ENCODE measurements at places on chromosomes 4 and X.

DNA sequence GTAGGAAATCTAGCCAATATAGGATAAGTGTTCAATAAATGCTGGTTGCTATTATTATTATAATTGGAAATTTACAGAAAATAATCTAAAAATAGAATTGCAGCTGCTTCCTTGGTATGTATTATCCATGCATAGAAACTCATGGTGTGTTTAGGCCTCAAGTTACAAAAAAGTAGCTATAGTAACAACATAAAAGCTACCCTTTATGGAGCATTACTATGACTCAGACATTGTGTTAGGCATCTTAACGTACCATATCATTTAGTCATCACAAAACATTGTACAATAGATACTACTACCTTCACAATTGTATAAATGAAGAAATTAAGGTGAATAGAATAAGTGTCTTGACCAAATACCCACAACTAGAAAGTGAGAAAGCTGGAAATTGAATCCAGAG is 126.9 kb upstream of the NRK start:
- DNase-seq = no peak

- no peak for DNase-seq
These were observed 1.3 kb downstream of the DHRSX start for GRCh38 chrX:2499507-2499906.

- DNase-seq = no peak
These were observed 364.5 kb downstream of the MAPK10 start for GRCh38 chr4:85995361-85995760.

DNA sequence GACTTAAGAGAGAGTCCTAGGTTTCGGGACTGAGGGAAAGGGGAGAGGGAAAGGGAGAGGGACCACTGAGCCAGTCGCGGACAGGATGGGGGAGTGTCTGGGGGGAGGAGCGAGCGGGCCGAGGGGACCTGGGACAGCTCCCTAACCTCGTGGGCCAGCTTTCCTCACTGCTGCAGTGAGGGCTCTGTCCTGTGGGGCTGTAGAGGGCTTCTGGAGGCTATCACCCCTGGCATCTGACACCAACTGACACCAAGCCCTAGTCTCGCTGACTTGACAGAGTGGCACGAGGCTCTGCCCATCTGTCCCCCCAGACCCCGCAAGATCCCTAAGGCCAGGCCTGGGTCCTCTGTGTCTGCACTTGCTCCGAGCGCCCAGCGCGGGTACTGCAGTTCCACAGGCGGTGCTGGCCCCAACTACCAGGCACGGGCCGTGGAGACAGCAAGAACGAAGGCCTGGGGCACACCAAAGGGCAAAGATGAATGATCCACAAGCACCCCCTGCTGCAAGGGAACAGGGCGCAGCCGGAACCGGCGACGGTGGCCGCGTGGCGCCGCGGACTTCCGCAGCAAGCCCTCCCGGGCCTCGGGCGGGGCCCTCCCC is 465 bp downstream of the HAUS7 start:
- DNase-seq = no peak

DNA sequence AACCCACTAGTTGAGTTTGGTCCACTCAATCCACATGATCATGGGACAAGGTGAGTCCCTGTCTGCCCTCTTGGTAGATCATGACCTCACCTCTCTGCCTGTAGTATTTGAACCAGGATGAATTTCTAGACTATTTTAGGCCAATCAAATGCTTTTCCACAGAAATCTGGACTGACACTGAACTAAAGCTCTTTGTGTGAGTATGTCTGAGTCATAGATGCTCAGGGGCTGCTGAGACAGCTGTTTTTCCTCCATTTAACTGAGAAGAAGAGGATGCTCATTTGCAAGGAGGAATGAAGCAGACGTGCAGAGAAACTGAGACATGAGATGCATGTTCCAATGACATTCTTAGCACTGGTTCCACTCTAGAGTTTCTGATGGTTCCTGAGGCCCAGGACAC is 77.3 kb upstream of the TMEM47 start:
- DNase-seq = no peak

- no peak for DNase-seq
These were observed 33.0 kb downstream of the NLRP2B start for GRCh38 chrX:57647020-57647419.

DNA sequence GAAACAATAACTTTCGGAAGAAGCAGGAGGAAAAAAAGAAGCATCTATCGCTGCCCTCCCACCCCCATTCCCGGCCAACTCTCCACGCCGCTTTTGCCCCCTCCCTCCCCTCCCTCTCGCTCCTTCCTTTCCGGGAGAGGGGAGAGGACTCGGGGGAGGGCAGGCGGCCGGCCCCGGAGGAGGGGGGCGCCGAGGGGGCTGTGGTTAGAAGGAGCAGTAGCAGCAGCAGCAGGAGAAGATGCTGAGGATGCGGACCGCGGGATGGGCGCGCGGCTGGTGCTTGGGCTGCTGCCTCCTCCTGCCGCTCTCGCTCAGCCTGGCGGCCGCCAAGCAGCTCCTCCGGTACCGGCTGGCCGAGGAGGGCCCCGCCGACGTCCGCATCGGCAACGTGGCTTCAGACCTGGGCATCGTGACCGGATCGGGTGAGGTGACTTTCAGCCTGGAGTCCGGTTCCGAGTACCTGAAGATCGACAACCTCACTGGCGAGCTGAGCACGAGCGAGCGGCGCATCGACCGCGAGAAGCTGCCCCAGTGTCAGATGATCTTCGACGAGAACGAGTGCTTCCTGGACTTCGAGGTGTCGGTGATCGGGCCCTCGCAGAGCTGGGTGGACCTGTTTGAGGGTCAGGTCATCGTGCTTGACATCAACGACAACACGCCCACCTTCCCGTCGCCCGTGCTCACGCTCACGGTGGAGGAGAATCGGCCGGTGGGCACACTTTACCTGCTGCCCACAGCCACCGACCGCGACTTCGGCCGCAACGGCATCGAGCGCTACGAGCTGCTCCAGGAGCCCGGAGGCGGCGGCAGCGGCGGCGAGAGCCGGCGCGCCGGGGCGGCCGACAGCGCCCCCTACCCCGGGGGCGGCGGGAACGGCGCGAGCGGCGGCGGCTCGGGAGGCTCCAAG is 1.3 kb downstream of the PCDH7 start:
- no peak for DNase-seq

DNA sequence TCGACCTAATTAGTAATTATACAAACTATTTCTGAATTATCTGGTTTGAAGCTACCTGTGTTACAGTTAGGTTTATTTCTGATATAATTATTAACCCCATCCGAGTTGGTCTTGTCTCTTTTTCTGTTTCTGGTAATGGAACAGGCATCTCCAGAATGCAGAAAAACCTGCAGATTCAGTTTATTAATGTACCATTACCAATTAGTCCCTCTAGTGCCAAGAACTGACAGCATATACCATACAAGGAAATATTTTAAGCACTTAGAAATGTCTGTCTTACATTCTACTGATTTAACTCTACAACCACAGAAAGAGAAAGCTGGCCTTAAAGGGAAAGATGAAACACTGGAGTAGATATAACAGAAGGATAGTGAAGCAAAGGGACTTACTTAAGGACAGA is 570.6 kb downstream of the CENPC start:
- DNase-seq = no peak

- DNase-seq = no peak
These were observed 882 bp downstream of the MRFAP1 start for GRCh38 chr4:6641164-6641970.

DNA sequence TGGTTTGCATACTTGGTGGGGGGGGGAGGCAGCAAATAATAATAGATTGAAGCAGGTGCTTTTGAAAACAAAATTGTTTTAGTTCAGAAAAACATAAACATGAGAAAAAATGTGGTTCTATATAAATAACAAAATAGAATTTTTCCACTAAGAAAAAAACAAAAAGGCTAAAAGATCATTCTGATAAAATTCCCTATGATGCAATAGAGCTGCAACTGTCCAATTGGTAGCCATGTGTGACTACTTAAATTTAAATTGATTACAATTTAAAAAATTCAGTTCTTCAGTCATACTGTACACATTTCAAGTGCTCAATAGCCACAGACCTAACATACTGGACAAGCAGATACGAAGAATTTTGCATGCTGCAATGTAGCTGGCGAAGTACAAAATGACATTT is 11.0 kb downstream of the TRMT10A start:
- DNase-seq = no peak

- DNase-seq = no peak
These were observed 11.9 kb upstream of the SEL1L3 start for GRCh38 chr4:25874655-25875054.

- DNase-seq = no peak
These were observed 4.0 kb downstream of the C4orf46 start for GRCh38 chr4:158667651-158668198.

GRCh38 chr4:127748957-127749356 is 18.8 kb downstream of the SLC25A31 start:
- no peak for DNase-seq

DNA sequence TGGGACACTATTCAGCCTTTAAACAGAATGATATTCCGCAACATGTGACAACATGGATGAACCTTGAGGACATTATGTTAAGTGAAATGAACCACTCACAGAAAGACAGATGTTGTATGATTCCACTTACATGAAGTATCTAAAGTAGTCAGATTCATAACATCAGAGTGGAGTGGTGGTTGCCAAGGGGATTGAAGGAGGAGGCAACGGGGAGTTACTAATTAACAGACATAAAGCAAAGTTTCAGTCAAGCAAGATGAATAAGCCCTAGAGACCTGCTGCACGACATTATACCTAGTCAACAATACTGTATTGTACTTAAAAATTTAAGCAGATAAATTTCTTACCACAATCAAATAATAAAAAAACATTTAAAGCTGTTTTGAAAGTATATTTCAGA is 105.0 kb upstream of the NR0B1 start:
- no peak for DNase-seq

DNA sequence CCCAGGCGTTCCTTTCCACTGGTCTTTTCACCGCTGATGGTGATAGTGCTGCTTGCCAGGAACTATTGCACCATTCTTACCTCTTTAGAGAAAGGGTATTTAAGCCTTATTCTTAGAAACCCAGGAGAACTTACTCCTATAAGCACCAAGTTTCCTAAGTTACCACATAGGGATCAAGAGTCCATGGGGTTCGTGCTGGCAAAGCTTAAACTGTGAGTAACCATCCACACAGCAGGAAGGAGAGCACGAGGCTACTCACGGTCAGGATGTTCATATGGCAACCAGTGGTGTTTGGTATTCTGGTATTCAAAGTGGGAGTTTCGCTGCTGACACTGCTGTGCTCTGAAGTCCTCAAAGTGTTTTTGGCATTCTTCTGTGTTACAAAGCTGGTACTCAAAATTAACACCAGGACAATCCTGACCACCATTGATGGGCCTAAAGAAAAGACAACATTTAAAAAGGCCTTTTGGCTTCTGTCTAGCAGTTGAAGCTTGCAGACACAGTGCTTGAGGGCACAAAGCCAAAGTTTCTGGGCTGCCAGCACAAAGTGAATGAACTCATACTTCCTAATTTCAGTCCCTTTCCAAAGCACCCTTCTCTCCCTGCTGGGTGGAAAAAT is 256.9 kb downstream of the ADAMTS3 start:
- DNase-seq = peak; percentile 91

DNA sequence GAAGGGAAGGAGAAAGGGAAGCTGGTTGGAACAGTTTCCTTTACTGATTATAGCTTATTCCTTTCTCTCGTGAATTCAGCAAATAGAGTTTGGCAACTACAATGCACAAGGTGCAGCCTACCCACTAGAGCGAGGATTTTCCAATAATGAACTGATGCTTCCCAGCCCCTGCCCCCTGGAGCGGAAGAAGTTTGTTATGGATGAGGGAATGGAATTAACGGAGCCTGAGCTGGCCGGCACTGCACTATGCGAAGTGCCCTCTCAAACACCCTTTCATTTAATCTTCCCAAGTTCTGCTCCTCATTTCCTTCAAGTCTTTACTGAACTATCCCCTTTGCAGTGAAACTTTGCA is 42.5 kb upstream of the CBR4 start:
- DNase-seq = no peak

DNA sequence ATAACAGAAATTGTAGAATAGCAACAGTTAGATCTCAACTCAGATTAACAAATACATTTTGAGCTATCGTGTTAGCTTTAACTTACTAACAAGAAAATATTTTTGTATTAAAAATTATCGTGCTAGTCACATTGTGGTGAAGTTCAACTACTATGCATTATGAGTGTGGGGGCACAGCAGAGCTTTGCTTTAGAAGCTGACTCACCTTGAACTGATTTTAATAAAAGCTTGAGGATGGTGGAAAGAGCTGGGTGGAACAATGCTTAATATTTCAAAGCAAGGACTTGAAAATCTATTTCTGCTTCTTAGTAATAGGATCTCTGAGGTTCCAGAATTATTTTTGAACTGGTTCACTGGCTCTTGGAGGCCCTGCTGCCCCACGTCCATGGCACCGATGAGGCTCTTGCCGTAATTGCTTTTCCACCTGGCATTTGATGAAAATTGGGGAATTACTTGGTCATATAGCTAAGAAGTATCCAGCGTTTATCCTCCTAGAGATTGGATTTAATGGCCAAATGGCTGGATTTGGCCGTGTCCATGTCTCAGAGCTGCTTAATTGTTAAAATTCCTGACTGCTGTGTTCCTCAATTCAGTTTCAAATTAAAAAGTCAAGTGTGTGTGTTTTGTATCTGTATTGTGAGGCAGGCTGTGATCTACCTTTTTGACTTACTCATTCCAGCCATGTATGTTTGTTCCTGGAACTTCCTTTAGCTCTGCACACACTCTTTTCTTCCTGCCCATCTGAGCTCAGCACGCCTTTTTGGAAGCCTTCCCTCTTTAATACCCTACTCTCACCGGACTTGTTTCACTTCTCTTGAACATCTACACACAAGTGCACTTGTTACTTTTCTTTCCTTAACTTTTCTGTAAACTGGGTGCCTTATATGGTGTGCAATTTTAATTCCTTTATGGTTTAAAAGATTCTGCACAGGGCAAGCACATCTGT is 66.6 kb upstream of the LIMCH1 start:
- no peak for DNase-seq

DNA sequence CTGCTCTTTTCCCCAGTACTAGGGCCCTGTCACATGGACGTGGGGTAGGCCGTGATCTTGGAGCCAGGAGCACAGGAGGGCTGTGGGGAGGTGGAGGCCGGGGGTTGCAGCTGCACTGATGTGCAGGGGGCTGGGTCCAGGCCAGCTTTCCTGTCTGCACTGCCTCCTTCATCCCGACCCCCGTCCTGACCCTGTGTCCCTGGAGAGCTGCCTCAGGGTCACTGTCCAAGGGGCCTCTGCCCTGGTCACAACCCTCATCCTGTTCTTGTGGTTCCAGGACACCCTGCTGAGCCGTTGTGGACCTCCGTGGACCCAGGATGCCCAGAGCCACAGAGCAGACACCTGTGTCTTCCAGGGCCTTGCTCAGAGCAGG is 91.7 kb upstream of the ADRA2C start:
- DNase-seq = no peak

DNA sequence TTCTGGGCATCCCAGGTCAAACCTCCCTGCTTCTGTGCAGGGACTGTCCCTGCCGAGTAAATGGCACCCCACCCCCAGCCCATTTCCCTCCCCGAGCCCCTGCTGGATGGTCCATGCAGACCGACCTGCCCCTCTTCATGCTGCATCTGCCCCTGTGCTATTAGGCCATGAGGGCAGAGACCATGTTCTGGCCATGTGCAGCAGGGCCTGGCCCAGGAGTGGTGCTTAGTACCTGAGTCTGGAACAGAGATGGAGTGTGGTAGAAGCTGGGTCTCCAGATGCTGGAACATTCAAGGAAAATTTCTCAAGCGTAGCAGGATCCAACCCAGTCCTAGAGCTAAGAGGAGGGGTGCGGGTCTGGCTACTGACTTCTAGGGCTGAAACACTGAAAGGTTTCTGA is 15.3 kb upstream of the UBA1 start:
- no peak for DNase-seq

GRCh38 chrX:63430026-63430425 is 78.9 kb upstream of the SPIN4 start:
- no peak for DNase-seq
